GM18507 (cell line): ENCODE measurements at places on chromosomes 2 and 18.

DNA sequence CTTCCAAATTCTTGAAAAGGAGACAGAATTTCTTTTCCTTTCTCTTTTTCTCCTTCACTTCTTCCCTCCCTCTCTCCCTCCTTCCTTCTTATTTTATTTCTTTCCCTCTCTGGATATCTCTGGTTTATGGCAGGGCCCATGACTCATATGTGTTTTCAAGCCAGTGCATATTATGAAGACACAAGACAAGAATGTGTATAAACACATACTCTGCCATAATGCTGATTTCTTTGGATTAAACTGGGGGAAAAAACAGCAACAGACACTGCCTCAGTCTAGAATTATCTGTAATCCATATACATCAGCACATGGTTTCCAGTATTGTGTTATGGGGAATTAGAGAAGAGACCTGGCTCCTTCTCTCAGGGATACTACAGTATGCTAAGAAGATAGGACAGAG is 82.8 kb upstream of the CPO start:
- DNase-seq: no peak

- DNase-seq: no peak
These were observed 66.8 kb downstream of the XDH start for GRCh38 chr2:31347750-31348149.

- no peak for DNase-seq
These were observed 1489.7 kb downstream of the LRP1B start for GRCh38 chr2:140641163-140641562.

DNA sequence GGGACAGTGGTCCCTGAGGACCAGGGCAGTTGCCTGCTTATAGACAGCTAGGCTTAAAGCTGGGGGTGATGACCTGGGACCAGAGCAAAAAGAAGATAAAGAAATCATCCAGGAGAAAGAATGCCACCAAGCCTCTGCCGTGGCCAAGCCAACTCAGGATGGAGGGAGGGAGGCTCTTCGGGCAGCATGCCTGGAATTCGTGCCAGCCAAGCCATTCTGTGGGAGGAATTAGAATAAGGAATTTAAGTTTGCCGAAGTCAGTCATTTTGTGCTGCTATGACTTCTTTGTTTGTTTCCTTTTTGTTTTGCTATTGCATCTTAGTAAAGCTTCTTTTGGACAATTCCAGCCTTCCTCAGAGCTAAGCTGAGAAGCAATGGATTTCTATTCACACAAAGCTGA is 124.1 kb downstream of the EN1 start:
- no peak for DNase-seq

DNA sequence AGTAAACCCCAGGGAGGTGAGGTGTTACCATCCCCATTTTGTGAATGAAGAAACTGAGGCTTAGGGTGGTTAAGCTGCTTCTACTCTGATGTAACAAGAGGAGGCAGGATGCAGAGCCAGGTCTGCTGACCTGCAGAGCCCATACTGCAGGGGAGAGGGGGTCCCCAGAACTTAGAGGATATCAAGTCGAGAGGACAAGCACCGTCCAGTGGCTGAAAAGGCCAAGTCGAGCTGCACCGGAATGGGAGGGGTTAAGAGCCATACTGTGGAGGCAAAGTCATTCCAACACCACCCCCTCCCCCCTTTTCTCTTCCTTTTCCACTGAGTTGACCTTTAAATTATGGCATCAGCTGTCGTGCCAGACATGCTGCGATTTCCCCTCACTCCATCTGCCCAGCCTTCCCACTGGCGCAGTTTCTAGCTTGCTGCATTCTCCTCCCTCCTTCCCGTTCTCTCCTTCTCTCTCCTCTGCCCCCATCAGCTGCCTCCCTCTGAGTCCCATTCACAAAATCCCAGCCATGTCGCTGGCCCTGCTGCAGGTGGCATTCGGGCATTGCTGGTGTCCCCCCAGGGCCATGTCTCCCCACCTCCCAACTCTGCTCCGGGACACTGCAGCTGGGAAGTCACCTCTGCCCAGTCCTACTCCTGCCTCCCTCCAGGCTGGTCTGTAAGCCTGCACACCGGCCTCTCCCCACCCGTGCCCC is 346.9 kb downstream of the DYSF start:
- DNase-seq: no peak

DNA sequence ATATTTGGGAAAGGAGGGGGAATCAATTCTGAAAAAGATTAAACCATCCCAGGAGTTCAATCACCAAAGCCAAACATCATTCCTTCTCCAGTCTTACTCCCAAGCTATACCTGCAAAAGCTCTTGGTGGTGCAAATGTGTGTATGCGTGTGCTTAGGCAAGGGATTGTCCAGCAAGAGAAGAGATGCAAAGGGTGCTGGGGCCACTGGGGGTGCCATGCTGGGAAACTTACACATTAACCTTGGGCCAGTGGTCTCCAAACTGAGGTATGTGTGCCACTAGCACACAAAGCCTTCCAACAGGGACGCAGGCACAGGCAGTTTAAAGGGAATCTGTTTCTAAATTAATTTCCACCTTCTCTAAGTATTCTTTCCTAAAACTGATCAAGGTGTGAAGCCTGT is 307.9 kb downstream of the NBAS start:
- DNase-seq: no peak

DNA sequence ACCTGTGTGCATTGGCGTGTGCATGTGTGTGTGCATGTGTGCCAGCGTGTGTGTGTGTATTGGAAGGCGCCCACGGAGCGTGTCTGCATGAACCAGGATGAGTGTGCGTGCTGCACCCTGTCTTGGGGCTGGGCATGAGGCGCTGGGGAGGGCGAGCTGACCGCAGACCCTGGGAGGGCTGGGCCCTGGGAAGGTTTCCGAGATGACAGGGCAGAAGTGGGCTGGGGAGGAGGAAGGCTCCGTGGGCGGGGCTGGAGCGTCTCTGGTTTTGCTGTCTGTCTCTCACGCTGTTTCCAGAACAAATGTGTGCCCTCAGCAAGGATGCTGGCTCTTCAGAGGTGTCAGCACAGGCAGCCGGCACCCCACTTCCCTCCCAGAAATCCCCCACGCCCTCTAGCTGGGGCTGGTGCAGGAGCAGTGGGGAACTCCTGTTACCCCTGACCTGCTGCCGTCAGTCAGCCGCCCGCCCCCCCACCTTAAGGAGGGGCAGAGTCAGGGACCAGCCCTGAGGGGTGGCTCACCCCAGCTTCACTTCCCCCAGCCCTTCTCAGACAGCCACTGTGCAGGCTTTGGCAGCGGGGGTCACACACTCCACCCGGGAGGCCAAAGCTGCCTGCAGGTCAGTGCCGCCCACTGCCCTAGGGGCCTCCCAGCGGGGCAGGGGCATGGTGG is at the start of gene GPR35:
TSS of gene GPR35 (plus strand) at position 531 of the 672 bp plus-strand sequence. CDS start 4,473 bp downstream, outside the sequence.
- no peak for DNase-seq

GRCh38 chr2:189144700-189145211 is 34.8 kb downstream of the COL5A2 start:
- no peak for DNase-seq

DNA sequence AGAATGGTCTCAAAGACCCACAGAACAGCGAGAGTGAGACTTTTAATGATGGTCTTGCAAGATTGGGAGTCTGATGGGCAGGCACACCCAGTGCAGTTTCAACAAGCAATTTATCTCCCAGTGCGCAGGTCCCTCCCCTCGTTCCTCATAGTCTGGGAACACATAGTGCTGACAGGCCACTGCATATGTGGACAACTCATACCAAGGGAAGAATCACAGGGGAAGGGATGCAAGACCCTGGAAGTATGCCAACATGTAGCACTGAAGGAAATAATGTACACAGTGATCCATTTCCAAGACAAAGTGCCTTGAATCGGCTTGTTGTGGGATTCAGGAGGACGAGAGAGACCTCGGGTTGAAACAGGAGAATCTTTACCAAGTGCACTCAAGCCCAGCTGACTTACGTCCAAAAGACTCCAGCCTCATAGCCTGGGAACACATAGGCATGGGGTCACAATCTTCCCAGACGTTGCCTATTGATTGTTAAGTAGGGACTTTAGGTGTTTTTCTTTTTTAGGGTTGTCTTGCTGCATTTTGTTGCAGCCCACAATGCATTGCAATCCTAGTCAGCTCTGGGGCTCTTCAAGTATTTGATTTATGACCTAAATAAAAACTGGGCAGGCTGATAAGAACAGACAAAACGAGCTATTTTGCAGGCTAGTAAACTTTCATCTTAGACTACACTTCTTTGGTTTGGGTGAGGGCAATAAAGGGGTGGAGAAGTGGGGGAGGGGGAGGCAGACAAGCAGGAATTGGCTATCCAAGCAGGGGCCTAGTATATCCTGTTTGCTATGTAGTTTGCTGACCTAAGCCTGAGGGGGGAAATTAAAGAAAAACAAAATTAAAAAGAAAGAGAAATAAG is 24.7 kb upstream of the SERPINB5 start:
- DNase-seq: no peak

DNA sequence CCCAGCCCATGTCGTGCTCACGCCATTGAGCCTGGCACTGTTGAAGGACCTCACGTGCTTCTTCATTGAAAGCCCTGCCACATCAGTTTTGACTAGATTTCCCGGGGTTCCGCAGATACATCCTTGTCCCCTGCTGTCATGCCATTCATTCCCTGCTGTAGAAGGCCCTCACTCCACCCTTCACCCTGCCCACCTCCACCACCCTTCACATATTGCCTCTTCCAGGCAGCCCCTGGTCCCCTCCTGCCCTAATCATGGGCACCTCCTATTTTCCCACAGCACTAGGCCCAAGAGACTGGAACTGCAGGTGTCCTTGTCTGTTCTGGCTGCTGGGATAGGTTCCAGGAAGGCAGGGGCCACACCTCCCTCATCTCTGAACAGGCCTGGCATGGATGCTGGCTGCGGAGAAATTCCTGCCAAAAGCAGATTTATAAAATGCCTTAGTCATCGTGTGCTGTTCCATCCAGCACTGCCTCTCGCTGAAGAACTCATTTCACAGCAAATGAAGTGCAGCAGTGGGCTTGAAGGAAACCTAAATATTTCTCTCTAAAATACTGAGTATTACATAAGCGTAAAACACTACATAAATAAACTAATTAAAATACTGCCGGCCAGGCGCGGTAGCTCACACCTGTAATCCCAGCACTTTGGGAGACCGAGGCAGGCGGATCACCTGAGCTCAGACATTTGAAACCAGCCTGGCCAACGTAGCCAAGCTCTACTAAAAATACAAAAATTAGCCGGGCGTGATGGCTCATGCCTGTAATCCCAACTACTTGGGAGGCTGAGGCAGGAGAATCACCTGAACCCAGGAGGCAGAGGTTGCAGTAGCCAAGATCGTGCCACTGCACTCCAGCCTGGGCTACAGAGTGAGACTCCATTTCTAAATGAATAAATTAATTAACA is 38.4 kb downstream of the EIF4E2 start:
- DNase-seq: no peak

GRCh38 chr2:75633620-75634019 is 13.0 kb upstream of the MRPL19 start:
- DNase-seq: no peak

DNA sequence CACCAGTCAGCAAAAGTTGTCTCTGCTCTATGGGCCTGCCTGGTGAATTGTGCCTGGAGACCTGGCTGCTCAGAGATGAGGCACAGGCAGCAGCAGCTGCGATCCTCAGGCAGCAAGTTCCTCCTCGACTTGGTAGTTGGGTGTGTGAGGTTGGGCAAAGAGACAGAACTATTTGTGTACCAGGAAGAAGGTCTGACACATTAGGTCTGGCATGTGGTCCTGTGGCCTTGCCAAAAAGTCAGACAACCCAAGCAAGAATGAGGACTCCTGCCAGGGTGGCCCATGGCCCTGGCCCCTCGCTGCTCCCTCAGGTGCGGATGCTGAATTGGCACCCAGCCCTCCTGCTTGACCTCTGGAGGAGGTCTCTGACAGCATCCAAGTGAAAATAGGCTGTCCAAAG is 192.7 kb downstream of the DYSF start:
- DNase-seq: no peak

DNA sequence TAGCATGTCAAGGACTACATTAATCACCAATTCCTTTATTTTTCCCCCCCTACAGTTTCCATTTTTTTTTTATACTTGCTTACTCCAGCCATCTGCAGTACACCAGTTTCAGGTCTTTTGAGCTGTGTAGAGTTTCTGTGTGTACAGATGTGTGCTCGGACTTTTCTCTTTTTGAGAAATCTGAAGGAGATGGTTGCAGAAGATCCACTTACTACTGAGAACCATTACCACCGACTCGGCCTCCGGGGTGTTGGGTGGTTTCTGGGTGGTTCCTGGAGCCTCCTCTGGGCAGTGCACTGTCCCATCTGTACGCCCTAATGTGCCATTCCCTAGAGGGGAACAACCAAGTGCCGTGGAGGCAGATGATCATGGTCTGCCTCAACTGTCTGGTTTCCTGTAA is 15.4 kb upstream of the LYPD6B start:
- DNase-seq: no peak

DNA sequence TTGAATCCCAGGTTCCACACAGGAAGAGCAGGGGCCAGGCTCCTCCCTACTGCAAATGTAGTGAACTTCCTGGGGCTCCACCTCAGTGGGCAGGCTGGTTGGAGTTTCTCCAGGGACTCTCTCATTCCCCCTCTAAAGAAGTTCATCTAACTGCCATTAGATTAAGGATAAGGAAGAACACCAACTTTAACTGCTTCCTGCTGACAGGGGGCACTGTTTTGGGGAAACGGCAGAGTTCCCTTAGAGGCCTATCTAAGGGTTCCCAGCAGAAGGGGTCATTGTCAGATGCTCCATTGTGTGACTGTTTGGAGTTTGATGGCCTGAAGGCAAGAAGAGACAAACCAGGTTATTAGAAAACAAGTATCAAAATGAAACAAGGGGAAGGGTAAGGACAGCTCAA is 2159.7 kb upstream of the PIK3C3 start:
- no peak for DNase-seq

DNA sequence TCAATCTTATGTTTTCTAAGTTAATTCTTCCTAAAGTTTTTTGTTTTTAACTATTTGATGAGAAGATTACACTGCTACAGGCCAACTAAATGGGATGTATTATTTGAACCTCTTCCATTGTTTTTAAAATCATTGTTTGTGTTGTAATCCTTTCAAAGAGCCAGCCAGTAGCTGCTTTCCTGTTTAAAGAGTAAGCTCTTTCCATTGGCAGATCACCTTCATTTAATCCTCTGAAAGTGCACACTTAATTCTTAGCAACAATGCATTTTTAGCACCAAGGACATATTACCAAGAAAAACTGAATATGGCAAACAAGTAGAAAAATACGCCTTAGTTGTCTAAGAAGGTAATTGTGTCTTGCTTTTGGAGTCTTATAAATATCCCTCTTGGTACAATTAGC is 54.0 kb downstream of the MEIS1 start:
- no peak for DNase-seq
